ENCODE measurements at places on chromosomes 5 and 9.

DNA sequence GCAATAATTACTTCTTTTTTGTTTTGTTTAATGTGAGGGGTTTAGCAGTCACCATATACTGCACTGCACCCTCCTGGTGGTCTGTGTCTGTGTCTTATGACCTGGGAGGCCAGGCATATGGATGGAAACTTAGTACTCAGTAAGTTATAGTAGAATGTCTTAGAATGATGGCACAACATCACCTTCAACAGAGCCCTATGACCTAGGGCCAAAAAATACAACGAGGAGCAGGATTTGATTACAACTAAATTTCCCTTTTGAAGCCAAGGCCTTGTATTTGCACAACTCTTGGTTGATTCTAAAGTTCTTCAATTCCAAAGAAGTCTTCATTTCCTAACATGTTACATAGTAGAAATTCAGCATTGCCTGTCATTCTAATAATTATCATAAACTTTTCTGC lies 422.1 kb upstream of the PIK3R1 start:
- no peak for DNase-seq

- no peak for DNase-seq
Observed at GRCh38 chr5:124739634-124740025, 6.8 kb downstream of the ZNF608 start.

- DNase-seq: no peak
Observed at GRCh38 chr5:82031220-82032119, 59.6 kb downstream of the ATG10 start.

- DNase-seq: no peak
Observed at GRCh38 chr5:109739741-109740728, 50.3 kb downstream of the MAN2A1 start.

- no peak for DNase-seq
Observed at GRCh38 chr9:86749894-86750255, 197.4 kb downstream of the GAS1 start.

DNA sequence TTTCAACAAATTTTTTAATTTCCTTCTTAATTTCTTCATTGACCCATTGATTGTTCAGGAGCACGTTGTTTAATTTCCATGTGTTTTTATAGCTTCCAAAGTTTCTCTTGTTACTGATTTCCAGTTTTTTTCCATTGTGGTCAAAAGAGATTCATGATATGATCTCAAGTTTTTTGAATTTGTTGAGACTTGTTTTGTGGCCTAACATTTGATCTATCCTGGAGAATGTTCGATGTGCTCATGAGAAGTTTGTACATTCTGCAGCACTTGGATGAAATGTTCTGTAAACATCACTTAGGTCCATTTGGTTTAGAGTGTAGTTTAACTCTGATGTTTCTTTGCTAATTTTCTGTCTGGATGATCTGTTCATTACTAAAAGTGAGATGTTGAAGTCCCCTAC lies 14.7 kb upstream of the PPIC start:
- no peak for DNase-seq

- no peak for DNase-seq
Observed at GRCh38 chr9:18718393-18718792, 244.4 kb downstream of the ADAMTSL1 start.

DNA sequence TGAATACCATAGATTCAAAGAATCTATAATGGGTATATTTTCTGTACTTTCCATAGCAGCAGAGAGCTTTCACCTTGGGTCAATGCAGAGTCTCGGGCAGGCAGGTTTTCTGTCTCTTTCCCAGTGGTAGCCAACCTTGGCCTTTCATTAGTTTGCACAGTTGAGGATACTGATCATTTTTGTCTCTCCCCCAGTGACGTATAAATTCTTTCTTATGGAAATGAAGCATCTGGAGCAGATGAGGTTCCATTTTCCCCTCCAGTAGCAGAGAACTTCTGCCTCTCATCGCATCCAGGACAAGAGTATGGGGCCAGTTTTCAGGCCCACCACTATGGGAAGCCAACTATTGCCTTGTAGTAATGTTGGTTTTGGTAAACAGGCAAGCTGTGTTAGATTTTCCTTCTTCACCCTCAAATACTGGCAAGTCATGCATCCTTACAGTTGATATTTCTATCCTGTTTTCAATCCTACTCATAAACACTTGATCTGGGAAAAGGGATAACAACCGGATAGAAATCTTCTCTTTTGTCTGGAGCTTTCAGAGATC lies 845.2 kb upstream of the CDH18 start:
- no peak for DNase-seq

- DNase-seq: no peak
Observed at GRCh38 chr9:136693490-136694162, 6.4 kb upstream of the AGPAT2 start.

DNA sequence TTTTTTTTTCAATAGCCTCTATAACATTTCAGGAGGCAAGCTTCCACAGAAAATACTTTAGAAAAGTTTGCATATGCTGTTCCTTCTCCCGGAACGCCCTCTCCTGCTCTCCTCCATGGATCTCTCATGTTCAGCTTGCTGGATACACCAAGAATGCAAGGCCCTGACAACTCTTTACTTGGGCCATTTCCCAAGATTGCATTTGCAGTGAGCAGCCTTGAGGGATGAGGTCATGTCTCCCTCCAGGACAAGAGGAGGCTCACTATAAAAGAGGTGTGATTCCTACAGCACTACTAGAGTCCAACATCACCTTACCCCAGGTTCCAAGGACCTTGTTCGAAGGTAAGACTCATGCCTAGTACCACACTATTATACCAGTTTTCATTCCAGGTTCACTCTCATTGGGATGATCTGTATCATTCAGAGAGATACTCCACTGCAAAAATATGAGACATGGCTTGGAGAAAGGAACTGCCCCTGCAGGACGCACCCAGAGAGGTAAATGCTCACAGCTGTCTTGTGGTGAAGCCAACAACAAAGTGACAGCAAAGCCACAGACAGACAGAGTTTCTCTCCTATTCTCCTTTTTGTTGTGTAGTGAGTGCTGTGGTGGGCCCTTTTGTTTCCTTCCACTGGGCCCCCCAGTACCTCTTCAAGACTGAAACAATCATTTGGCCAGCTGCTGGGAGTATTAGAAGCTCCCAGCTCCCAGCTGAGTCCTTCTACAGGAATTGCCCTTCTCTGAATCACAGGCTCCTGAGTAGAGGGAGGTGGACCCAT lies 151.7 kb upstream of the ZNF366 start:
- no peak for DNase-seq

DNA sequence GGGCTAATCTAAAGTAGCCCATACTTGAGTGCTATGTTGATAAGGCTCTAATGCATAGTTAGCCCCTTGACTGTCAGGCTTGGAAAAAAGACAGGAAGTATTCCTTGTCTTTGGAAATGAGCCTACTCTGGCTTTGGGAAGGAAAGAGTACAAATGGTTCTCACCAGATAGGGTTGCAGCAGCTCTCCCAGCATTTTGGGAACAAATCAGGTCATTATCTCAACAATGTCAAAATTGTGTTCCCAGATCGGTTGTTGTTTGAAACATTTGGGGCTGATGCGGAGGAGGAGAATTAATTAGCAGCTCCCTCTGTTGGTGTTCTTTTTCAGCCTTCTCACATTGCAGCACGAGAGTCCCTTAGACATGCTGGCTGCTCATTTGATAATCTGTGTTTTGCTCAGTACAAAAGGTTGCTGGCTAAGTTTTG lies 294.7 kb upstream of the DMRT1 start:
- DNase-seq: no peak
